MCF 10A (cell line): ENCODE measurements at places on chromosomes 7 and 10. TPM values are rescaled to one million over a fixed set of nuclear protein-coding genes. Genes with fewer than 3 reads are reported as not detected.

DNA sequence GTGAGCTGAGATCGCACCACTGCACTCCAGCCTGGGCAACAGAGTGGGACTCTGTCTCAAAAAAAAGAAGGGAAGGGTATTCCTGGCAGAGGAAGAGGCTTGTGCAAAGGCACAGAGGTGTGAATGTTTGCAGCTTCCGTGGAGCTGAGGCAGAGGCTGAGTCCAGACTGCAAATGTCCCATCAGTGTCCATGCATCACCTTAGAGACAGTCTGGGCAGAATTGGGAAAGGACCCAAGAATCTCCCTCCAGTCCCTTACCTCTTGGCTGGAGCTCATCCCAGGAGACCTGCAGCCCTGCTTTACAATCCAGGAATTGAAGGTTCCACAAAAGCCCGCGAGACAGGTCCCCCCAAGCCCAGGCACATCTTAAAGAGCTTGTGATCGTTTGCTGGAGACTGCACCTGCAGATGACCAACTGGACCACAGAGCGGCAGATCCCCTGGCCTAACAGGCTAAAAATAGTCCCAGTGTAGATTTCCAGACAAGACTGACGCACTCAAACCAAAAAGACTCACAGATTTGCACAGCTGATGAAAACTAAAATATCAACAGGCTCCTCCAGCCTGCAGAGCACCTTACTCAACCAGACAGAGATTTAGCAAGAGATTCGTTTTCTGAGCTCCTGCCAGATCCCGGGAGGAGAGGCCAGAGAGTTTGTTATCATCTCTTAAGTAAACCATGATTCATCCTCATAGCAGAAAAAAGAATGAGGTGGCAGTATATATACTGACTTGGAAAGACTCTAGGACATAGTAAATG, 22.9 kb upstream of the NANOS1 start:
- H3K27me3 ChIP-seq = no peaks in the 10 kb centered on the region
- peaks cover 30% of the 10 kb centered on the region for H3K4me1 ChIP-seq
- peak; percentile 98 for DNase-seq
- no peak overlapping the region for H3K4me3 ChIP-seq

DNA sequence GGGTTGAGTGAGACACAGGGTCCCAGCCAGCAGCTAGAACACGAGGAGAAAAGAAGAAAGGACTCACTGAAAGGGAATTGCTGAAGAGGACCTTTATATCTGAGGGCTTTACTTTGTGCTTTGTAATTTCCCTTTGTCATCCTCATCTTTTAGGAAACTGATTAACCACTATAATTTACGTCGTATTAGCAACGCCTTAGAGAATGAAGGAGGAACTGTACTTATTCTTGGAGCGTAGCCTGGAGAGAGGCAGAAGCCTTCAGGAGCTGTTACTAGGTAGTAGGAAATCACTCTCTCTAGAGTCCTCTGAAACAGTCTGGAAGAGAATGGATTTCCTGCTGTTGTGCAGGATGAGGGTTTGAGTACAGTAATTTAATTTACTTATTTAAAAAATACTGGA, 101.0 kb upstream of the STEAP1B start:
- H3K4me3 ChIP-seq = no peak overlapping the region
- H3K27me3 ChIP-seq = no peaks in the 10 kb centered on the region
- peaks cover 22% of the 10 kb centered on the region for H3K4me1 ChIP-seq
- no peak for DNase-seq
- H3K36me3 ChIP-seq = no peaks in the 10 kb centered on the region

DNA sequence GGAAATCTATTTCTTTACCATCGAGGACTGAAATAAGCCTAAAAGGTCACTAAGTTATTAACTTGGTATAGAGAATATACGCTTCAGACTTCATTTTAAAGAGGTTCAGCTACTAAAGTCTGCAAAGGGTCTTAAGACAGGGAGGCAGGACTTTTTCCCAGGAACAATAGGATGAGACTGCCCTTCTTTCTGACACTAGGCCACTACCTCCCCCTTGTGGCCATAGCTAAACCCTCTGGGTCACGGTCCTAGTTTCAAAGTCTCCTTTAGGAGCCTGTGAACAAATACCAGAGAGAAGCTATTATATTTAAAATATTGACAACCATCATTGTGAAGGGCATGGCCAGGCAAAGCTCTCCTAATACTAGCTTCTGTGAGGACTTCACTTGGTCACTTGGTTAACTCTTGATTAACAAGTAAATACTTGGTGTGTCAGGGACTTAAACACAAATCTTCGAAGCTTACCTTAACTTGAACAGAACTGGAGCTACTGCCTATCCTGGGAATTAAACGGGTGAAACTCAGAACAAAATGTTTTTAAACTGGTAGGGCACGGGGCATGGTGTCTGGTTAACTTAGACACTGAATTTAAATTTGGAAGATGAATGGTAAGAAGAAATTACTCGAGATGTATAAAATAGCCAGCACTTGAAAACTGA, 75.6 kb downstream of the CCDC6 start:
- no peaks in the 10 kb centered on the region for H3K27me3 ChIP-seq
- DNase-seq = peak; percentile 65
- peaks cover 18% of the 10 kb centered on the region for H3K36me3 ChIP-seq
- H3K4me1 ChIP-seq = no peaks in the 10 kb centered on the region

GSTO1 gene
- 54.6 and 61.8 TPM in 2 replicates for total RNA-seq

DNA sequence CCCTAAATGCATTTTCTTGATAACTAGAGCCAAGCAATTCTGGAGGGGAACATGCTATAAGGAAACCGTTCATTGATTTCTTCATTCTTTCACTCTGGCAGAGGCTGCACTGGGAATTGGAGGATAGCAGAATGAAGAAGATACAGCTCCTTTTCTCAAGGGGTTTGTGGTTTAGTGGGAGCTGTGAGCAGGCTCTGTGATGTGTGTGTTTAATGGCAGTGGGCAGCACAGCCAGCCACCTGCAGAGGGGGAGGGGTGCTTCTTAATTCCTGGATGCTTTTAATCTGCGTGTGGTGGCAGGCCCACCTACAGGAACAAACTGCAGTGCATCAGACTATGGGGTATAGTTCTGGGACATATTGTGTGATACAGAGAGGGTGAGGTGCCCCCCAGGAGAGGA, 31.9 kb downstream of the RPS24 start:
- no peak overlapping the region for H3K4me3 ChIP-seq
- DNase-seq = no peak
- H3K4me1 ChIP-seq = no peaks in the 10 kb centered on the region
- no peaks in the 10 kb centered on the region for H3K36me3 ChIP-seq
- H3K27ac ChIP-seq = no peak overlapping the region

GRCh38 chr10:88311264-88311663, 271.9 kb downstream of the RNLS start:
- H3K27me3 ChIP-seq = no peaks in the 10 kb centered on the region
- no peaks in the 10 kb centered on the region for H3K36me3 ChIP-seq
- no peak overlapping the region for H3K27ac ChIP-seq
- H3K4me1 ChIP-seq = peaks cover 5% of the 10 kb centered on the region
- H3K4me3 ChIP-seq = no peak overlapping the region

GRCh38 chr7:3294432-3295100, 6.5 kb upstream of the SDK1 start:
- H3K4me1 ChIP-seq = no peaks in the 10 kb centered on the region
- no peaks in the 10 kb centered on the region for H3K27me3 ChIP-seq
- DNase-seq = peak; percentile 38
- no peak overlapping the region for H3K4me3 ChIP-seq
- no peak overlapping the region for H3K27ac ChIP-seq

ZC3HAV1L gene
- total RNA-seq = 10.9 and 13.7 TPM in 2 replicates

RARRES2 gene
- total RNA-seq = not detected in 2 replicates

PAX4 gene
- total RNA-seq = not detected in 2 replicates
